Right renal pelvis (tissue), 4 donors: ENCODE measurements at places on chromosomes 7 and 10. TPM values are rescaled to one million over a fixed set of nuclear protein-coding genes. Genes with fewer than 3 reads are reported as not detected.

DNA sequence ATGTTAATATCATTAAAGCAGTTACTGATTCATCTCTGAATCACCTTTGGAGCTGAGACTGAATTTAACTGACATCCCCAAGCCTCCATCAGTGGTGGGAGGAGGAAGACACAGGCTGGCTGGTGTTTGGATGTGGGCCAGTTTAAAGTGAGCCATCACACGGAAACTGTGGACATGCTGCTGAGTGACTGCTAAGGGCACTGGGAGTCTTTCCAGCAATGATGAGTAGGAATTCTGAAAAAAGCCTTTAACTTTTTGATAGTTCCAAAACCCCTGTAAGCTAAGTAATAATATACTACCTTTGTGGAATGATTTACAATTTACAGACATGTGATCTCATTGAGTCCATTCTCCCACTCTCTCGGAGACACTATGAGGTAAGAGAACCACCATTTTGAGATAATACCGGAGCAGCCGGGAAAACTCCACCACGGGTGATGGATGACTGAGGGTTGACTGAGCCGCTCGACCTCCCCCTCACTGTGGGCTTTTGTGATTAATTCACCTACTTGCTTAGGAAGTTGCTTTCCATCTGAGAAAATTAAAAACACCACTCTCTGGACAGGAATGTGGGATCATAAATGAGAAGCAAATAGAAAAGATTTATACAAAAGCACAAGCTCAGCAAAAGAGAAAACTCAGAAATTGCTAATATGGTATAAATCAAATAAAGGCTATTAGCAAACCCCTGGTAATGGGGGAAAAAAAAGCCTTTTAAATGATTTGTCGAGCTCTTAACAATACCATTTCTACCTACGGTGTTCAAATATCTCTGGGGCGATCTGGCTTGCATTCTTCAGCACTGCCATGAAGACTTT, 194.8 kb downstream of the FANK1 start:
- no peak for DNase-seq

The RSPH10B gene
- polyA plus RNA-seq = 0.35 TPM

GRCh38 chr10:132628966-132629900, 91.6 kb downstream of the INPP5A start:
- no peak for DNase-seq

- no peak for DNase-seq
Measured at GRCh38 chr10:27463961-27464360, 40.1 kb upstream of the RAB18 start.

DNA sequence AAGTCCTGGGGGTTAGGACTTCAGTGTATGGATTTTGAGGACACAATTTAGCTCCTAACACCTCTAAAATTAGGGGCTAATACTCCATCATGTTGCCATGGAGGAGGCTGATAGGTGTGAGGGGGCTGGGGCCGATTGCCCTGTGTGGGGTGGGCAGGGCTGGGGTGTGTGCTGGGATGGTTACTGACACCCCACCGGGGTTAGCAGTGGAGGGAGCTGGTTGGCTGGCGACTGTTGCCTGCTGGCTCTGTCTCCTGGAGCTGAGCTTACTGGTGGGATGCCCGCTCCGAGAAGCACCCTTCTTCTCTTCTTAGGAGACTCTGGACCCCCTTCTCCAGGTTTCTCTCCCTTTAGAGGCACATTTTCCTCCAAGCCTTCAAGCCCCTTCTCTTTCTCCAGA, 22.2 kb upstream of the SH2D4B start:
- DNase-seq = no peak

The CTTNBP2 gene
- 32.1 TPM for polyA plus RNA-seq

GRCh38 chr10:14381475-14381874, 50.8 kb upstream of the FRMD4A start:
- DNase-seq = no peak

GRCh38 chr7:46993396-46993795, 588.5 kb downstream of the TNS3 start:
- no peak for DNase-seq

- no peak for DNase-seq
Measured at GRCh38 chr10:63319231-63319630, 146.5 kb downstream of the JMJD1C start.

DNA sequence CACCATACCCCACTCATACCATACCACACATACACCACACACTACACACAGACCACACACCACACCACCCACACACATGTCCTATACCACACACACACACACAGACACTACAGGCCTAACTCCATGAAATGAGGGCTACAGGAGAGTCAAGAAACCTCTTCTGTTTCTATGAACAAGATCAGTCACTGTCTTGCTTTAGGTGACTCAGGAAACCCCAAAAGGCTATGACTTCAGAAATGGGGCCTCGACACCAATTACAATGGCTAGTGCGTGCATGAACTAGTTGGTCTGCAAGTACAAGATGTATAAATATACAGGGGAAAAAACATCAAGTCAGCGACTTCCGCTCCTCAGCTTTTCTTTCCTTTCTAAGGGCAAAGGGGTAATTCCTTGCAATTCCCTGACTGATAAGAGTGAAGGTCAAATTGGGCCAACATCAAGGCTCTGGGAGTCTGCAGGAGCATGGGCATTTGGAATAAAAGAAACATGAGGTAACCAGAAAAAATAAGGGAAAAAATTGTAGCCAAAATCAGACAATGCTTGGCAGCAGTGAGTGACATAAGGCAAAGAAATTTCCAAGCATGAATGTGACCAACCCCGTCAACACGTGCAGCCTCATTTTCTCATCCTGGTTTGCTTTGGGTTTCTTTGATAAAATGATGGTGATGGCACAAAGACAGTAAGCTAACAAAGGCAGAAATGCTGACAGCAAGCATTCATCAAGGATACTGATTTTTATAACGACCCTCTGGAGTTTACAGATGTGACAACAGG, 1.5 kb downstream of the PKD1L1 start:
- DNase-seq = no peak

The MRC1 gene
- polyA plus RNA-seq = 11.1 TPM

GRCh38 chr10:17599089-17599488, 18.1 kb downstream of the HACD1 start:
- no peak for DNase-seq
